Stimulated activated CD8-positive, alpha-beta memory T cell treated with anti-CD3 and anti-CD28 coated beads, Interleukin-4, amount 100 ng/mL, for 1 hour (primary cell): ENCODE measurements at places on chromosomes 2 and 18.

DNA sequence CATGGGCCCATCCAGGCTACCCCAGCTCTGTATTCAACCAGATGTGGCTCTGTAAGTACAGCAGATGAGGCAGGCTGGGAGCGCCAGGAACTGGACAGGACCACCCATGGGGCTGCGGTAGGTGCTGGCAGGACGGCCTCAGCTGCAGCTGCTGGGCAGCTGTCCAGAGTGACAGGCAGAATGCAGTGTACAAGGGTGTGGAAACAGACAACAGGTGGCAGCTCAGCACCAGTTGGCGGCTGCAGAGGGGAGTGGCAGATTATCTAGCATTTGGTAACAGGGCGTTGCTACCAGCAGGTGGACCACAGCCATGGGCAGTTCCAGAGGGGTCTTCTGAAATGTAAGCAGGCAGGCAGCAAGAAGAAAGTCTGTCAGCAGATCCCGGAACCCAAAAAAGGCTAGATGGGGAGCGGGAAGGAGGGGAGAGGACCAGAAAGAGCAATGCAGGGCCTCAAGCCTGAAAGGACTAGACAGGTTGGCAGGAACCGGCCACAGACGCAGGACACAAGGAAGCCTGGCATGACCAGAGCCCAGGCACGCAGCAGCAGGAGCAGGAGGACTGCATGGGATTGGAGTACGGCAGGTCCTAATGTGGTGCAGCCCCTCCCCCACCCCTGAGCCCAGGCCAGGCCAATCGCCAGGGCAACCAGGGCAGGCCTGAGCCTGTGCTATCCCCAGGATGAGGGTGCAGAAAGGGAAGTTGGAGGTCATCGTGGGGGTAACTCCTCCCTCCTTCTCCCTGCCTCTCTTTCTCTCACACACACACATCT lies 24.7 kb downstream of the PKDCC start:
- no peak for DNase-seq

DNA sequence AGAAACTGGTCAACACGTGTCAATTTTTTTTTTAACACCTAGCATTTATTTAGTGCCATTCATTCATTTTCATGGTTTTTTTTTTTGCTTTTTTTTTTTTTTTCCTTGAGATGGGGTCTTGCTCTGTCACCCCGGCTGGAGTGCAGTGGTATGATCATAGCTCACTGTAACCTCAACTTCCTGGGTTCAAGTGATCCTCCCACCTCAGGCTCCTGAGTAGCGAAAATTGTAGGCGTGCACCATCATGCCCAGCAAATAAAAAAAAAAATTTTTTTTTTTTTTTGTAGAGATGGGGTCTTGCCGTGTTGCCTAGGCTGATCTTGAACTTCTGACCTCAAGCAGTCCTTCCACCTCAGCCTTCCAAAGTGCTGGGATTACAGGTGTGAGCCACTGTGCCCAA lies 21.1 kb downstream of the USP14 start:
- DNase-seq = no peak

- no peak for DNase-seq
These were observed 67.0 kb upstream of the TMEM200C start for GRCh38 chr18:5962362-5962761.

- no peak for DNase-seq
These were observed 118.8 kb downstream of the SCN9A start for GRCh38 chr2:166256896-166257295.

DNA sequence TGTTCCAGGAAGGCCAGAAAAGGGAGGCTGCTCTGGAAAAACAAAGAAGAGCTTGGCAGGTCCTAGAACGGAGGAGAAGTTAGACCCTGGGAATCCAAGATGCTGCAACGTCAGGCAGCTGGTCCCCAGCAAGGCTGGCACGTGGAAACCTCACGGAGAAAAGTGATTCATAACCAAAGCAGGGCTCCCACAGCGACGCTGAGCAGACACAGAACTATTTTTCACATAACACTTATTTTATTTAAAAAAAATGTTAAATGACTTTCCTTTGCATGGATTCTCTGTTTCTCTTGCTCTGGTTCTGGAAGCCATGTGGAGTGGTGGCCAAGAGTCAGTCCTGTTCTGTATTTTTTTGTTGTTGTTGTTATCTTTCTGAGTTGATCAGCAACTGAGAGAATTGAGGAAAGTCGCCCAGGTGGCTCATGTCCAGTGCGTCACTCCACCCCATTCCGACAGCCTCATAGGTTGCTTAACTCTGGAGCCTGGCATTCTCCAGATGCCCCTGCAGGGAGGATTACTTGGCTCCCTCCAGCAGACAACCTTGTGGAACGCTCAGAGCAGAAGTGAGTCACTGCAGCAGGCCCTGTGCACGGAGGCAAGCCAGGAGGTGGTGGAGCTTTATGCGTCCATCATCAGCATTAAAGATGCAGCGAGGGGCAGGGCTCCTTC lies 229.9 kb upstream of the HDAC4 start:
- no peak for DNase-seq

DNA sequence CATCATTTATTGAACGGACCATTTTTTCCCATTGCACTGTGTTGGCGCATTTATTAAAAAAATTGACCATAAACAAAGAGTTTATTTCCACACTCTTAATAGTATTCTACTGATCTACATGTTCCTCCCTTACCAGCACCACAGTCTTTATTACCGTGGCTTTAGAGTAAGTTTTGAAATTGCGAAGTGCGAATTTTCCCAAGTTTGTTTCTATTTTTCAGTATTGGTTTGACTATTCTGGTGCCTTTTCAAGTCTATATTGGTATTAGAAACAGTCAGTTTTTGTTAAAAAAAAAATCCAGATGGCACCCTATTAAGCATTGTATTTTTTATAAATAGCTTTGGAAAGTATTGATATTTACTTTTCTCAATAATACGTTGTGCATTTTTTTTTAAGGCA lies 795.1 kb upstream of the HS6ST1 start:
- DNase-seq = no peak

GRCh38 chr2:213500881-213501280 lies 216.6 kb downstream of the SPAG16 start:
- DNase-seq = no peak

GRCh38 chr2:65781756-65782155 lies 349.4 kb upstream of the SPRED2 start:
- no peak for DNase-seq

GRCh38 chr2:210792000-210792399 lies 235.6 kb downstream of the CPS1 start:
- no peak for DNase-seq

DNA sequence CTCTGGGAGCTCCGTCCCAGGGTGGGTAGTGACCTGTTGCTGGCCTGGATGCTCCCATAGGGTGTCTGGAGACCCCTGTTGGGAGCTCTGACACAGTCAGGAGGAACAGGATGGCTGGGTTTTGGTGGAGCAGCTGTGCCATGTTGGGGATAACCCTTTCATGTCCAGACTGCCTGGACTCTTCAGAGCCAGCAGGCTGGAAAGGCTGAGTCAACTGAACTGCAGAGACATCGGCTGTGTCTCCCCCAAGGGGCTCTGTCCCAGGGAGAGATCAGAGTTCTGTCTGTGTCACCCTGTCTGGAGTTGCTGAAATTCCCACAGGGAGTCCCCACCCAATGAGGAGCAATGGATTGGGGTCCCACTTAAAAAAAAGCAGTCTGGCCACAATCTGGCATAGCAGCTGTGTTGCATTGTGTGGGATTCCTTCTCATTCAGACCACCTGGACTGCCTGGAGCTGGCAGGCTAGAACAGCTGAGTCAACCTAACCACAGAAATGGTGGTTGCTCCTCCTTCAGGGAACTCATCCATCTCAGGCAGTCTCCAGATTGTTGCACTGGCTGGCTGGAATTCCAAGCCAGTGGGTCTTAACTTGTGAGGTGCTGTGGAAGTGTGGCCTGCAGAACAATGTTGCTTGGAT lies 37.2 kb downstream of the AGPS start:
- DNase-seq = no peak

DNA sequence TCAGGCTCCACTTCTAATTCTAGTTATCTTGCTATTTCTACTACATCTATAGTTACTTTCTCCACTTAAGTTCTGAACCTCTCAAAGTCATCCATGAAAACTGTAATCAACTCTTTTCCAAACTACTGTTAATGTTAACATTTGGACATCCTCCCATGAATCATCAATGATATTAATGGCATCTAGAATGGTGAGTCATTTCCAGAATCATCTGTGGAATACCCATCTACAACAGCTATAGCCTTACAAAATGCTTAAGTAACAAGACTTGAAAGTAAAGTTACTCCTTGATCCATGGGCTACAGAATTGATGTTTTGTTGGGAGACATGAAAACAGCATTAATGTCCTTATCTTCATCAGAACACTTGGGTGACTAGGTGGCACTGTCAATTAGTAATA lies 35.4 kb downstream of the BARD1 start:
- no peak for DNase-seq

GRCh38 chr2:204010628-204011560 lies 74.3 kb downstream of the ICOS start:
- no peak for DNase-seq

GRCh38 chr2:227124811-227125210 lies 39.2 kb downstream of the COL4A4 start:
- no peak for DNase-seq

GRCh38 chr2:6301426-6301825 lies 564.3 kb downstream of the CMPK2 start:
- no peak for DNase-seq

- DNase-seq = peak; percentile 93
These were observed 39.0 kb upstream of the ARHGEF4 start for GRCh38 chr2:130797493-130798435.

DNA sequence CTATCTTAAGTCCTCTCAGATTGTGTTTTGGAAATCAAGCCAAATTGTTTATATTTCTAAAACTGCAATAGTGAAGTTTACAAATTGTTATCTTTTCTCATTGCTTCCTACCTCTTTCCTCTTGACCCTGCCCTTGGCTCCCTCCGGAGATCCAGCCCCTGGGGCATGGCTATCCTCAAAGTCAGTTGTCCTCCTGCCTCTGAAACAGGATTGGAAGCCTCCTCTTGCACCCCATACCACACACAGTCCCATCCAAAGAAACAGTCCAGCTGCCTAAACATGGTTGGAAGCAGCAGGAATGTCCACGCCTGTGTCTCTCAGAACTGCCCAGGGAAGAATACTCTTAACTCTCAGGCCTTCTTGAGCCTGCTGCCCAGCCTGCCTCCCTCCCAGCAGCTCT lies 30.1 kb upstream of the COL6A3 start:
- no peak for DNase-seq

- no peak for DNase-seq
These were observed 33.7 kb upstream of the ACVR2A start for GRCh38 chr2:147810883-147811765.

GRCh38 chr2:4827836-4828235 lies 864.3 kb upstream of the SOX11 start:
- no peak for DNase-seq

- DNase-seq = no peak
These were observed 201.9 kb upstream of the SLC8A1 start for GRCh38 chr2:40653829-40654228.

GRCh38 chr2:60544954-60545560 lies 8.4 kb downstream of the BCL11A start:
- DNase-seq = no peak

- no peak for DNase-seq
These were observed 14.5 kb downstream of the NFATC1 start for GRCh38 chr18:79410171-79410641.

- no peak for DNase-seq
These were observed 137.0 kb upstream of the HS6ST1 start for GRCh38 chr2:128455721-128456050.

DNA sequence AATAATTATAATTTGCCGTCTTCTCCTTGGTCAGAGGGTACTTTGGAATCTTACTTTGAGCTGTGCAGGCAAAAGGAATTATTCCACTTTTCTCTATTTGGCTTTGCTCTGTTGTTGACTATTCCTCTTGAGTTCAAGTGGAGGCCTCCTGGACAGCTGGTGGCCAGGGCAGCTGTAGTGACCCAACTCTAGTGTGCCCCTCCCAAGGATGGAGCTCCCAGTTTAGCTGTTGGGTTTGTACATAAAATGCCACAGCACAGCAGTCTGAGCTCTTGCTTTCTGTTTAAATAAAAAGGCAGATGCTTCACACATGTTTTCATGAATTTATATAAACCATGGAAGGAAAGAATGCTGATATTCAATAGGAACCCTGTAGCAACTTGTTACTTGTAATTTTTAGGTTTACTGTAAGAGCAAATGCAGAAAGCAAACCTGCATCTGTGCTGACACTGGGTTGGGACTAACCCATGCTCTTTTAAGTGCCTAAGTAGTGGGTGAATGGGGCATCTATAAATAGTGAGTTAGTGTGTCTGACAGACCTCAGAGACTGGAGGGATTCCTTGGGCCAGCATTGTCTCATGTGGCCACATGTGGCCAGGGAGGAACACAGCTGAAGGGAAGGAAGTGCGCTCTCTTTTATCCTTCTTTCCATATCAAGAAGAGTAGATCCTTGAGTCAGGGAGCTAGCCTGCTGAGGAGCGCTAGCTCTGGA lies 121.8 kb downstream of the FHOD3 start:
- DNase-seq = no peak
